ENCODE measurements at places on chromosomes 11 and 22.

DNA sequence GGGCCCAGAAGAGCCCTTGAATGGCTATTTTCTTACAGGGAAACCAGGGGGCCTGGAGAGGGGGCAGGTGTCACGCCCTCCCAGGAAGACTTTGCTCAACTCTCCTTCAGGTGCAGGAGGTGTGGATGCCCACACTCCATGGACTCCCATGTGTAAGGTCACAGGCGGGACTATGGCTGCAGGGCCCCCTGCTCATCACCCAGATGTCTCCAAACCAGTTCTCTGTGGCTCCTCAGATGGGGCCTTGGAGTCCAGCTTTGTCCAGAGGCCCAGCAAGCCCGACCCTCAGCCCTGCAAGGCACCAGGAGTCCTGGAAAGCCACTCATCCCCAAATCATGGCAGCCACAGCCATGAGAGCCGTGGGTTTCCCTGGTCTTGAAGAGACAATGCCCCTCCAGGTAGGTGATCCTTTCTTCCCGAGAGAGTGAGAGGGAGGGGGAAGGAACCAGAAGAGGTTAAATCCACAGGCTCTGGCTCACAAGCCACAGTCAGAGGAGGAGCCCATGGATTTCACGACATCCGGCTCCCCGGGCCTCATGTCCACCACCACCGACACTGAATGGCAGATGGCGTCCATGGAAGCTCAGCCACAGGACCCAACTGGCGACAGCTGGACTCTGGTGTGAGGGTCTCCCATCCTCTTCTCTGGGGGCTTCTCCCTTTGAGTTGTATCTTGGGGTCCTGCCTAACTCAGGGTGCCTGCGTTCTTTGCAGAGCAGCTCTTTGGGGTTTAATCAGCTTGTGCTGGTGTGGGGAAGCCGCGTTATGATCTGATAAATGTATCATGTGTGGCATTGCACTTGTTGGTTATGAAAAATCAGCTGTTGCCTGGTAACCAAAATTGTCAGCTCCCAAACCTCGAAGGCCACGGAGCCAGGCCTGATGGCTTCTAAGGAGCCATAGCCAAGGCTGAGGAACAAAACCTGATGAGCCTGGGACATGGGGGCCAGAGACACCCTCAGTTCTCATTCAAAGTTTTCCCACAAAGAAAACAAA lies 620.4 kb downstream of the BRD1 start:
- DNase-seq, result no peak

DNA sequence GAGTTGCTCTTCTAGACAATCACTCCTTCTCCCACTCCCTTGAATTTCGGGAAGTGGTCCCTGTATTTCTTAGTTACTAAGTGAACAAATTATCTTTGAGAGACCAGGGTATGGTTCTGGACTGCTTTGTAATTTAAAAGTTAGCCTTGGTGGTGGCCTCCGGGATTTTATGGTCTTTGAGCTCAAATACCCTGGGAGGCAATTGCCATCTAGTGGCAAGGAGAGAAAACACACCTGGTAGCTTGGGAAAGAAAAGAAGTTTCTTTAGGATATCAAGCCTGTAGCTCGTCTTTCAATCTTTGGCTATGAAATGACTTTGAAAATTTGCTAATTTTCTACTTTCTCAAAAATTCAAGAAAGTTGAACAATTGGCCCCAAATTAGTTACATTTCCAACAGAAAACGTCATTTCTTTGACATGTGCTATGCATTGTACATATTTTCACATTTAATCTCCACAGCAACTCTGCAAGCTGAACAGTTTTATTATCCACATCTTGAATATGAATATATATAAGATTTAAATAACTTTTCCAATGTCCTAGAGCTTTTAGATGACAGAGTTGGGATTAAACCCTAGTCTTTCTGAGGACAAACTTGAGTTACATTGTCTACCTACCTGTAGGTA lies 39.1 kb downstream of the MMP27 start:
- peak; percentile 22 for DNase-seq

GRCh38 chr11:77187111-77187750 lies 59.2 kb downstream of the MYO7A start:
- DNase-seq, result no peak

DNA sequence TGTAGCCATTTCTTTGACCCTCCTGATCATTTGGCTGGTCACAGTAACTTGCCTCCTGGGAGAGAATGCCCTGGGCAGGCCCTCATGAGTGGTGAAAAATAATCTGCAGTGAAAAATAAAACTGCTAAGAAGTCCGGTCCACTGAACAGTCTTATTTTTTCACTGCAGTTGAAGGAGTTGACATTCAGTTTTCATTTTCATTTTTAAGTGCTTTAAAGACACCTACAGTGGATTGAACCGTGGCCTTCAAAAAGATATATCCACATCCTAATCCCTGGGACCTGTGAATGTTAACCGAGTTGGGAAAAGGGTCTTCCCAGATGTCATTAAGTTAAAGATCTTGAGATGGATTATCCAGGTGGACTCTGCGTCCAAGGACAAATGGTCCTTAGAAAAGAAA lies 153.6 kb upstream of the GRK3 start:
- no peak for DNase-seq

- DNase-seq, result no peak
Measured at GRCh38 chr11:112290493-112290850, 29.8 kb upstream of the PLET1 start.

DNA sequence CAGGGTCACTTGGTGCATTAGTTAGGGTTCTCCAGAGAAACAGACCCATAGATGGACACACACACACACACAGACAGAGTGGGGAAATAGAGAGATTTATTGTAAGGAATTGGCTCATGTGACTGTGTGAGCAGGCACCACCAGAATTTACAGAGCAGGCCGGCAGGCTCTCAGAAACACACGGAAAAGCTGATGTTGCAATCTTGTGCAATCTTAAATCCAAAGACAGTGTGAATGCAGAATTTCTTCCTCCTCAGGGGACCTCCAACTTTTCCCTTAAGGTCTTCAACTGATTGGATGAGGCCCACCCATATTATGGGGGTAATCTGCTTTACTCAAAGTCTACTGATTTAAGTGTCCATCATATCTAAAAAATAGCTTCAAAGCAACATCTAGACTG lies 49.8 kb downstream of the APIP start:
- no peak for DNase-seq

DNA sequence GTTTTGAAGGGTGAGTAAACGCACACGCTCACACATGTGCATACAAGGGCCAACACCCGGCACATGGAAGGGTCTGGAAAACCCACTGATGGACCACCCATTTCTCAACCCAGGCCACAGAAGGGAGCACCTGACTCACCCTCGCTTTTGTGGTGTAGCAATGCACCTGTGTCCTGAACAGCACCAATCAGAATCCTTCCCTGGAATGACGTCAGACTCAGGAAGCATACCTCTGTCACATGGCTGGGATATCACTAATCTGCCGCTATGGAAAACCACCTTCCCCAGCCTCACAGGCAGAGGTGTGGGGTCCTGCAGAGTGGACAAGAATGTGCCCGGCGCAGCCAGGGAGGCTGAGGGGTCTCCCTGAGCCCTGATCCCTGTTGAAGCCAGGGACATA lies 9.0 kb upstream of the OSM start:
- DNase-seq, result no peak

DNA sequence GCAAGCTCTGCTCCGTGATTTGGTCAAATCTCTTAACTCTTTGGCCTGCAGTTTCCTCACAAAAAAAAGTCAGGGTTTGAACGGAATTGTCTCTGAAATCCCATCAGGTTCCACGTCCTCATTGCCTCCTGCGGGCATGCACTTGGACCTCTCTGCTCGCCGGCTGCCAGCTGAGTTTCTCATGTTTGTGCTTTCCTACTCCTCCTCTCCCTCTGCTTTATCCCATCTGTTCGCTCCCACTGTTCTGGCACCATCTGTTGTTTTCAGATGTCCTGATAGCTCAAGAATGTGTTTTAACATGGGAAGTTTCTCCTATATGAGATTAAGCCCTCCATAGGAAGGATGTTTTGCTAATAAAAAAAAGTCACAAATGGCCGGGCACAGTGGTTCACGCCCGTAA lies 49.4 kb upstream of the ARHGAP42 start:
- DNase-seq, result no peak

GRCh38 chr11:41003339-41004282 lies 455.8 kb downstream of the LRRC4C start:
- DNase-seq, result no peak
